Stimulated activated CD8-positive, alpha-beta memory T cell treated with anti-CD3 and anti-CD28 coated beads, Interleukin-7, amount 100 ng/mL, for 1 hour (primary cell): ENCODE measurements at places on chromosomes 4 and X.

GRCh38 chr4:175062183-175062592 is 144.0 kb downstream of the ADAM29 start:
- DNase-seq, result no peak

- DNase-seq, result no peak
Observed at GRCh38 chrX:12975991-12976558, 1.2 kb downstream of the TMSB4X start.

DNA sequence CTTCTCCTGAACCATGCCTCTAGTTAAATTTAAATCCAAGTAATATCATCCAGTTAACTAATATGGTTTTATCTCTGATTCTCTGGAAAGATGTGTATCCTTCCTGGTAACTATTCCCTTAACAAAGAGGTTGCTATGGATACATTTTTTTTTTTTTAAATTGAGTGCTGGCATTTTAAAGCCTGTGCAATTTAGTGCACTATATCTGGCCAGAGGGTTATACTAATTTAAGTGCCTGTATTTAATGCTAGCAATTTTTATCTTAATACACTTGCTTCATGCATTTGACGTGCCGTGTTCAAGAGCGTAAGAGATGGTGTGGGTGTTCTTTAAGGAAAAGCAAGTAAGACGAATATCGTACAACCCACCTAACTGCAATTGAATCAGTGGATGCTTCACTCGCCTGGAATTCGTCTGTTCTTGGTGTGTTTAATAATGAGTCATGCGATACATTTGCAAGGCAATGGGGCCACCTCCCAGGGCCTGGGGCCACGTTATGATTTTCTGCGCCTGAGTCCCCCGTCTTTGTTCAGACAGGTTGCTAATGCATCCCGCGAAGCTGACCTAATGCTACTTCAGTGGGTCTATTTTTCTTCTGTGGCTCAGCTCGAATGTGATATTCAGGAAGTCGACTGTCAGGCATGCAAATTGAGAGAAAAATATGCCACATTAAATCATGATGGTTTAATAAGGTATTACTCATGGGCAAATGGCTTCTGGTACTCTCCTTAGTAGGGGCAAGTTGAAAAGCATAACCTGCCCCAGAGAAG is 14.2 kb upstream of the MID1 start:
- no peak for DNase-seq

DNA sequence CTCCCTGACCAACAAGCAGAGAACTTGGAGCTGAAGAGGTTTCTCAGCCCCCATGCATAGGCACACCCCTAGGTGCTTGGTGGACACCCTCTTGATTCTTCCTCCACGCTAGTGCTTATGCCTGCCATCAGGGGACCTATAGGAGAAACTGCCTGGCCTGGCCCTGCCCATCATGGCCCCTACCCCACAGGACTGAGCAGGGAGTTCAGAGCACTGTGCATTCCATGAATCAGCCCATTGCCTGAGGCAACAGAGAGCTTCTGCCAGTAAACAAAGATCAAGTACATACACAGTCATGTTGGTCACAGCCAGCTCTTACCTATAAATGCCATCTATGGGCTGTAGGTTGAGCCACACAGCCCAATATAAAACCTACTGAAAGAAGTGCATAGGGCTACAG is 99.1 kb upstream of the EDNRA start:
- DNase-seq, result no peak

GRCh38 chr4:41533680-41534079 is 4.3 kb upstream of the LIMCH1 start:
- no peak for DNase-seq

DNA sequence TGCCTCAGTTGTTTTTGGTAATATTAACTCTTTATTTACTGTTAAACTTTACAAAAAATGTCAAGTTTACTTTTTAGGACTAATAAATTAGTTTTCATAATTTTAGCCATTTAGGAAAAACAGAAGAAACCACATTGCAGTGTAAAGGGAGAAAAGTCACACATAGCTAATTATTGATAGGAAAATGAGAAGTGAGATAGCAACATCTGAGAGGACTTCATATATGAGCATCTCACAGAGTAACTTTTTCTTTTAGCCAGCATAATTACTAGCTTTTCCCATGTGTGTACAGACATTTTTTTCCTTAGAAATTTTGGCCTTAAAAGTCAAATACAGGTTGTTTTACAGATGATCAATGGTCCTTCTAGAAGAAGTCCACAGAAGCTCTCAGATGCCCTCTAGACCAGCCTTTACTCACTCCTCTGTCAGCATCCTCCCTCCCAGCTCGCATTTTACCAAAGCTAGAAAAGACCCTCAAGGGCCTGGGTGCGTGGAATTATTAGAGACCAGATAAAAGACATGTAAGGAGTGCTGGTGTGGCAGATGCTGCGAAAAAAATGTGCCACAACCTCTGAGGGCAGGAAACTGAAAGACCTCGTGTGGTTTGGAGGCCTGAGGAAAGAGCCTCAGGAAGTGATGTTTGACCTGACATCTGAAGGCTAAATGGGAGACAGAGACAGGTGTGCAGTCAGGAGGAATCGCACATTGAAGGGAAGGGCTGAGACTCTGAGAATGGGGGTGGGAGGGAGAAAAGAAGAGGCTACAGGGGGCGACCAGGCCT is 156.9 kb downstream of the CBR4 start:
- no peak for DNase-seq

GRCh38 chr4:48665555-48666186 is 114.4 kb downstream of the FRYL start:
- no peak for DNase-seq

- no peak for DNase-seq
Observed at GRCh38 chrX:48833542-48834138, 1.8 kb downstream of the PCSK1N start.

DNA sequence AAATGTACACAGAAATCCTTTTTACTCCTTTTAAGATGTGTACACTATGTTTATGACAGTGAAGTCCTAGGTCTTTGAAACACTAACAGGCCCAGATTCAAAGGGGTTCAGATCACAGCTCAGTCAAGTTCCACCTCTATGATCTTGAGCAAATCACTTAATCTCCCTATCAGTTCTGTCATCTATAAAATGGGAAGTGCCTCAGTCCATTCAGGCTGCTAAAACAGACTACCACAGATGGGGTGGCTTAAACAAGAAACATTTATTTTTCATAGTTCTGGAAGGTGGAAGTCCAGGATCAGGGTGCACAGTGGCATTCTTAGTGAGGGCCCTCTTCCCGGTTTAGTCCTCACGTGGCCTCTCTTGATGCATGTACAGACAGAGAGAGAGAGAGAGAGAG is 117.1 kb downstream of the CORIN start:
- no peak for DNase-seq

DNA sequence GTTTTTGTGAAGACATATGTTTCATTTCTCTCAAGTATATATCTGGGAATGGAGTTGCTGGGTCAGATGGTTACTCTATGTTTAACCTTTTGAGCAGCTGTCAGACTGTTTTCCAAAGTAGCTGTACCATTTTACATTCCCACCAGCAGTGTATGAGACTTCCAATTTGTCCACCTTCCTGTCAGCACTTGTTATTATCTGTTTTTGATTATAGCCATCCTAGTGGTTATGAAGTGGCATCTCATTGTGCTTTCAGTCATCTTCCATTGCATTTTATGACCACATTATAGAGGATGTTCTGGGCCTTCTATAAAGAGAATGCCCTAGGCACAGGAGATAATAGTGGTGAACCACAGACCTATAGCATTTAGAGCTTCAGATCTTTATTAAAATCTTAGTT is 39.2 kb downstream of the CLCN4 start:
- DNase-seq, result no peak

DNA sequence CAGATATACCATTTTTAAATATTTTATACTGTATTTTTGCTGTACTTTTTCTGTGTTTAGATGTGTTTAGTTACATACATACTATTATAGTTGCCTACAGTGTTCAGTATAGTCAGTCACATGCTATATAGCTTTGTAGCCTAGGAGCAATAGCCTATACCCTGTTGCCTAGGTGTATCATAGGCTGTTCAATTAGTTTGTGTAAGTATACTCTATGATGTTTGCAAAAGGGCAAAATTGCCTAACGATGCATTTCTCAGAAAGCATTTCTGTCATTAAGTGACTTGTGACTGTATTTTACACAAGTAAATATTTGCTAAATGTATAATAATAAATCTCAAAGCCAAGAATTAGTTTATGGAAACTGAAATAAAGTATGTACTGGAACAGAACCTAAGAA is 9.5 kb downstream of the ETFDH start:
- no peak for DNase-seq

GRCh38 chr4:40195182-40196177 is 1.4 kb upstream of the RHOH start:
- no peak for DNase-seq

- no peak for DNase-seq
Observed at GRCh38 chrX:34578237-34578636, 78.8 kb downstream of the TMEM47 start.

DNA sequence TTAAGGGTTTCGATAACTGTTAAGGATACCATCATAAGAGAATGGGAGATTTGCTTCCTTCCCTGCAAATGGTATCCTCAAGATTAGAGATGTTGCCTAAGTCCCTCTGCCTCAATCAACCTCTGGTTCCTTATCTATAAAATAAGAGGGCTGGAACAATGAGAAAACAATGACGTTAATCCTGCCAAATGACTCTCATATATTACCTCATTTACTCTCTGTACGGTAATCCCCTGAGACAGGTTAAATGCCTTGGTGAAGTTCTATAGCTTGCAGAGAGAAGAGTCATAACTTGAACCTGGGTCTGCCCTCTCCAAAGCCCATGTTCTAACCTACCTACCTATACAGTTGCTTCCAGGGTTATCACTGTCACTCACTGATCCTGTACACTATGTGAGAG is 100.2 kb upstream of the OTUD4 start:
- no peak for DNase-seq

- no peak for DNase-seq
Observed at GRCh38 chr4:137952116-137952515, 290.0 kb downstream of the SLC7A11 start.

GRCh38 chr4:985123-985830 is 1.6 kb upstream of the IDUA start:
- peak; percentile 40 for DNase-seq

GRCh38 chr4:77538574-77539157 is 67.0 kb upstream of the CXCL13 start:
- DNase-seq, result no peak

GRCh38 chr4:84814094-84814750 is 152.3 kb downstream of the WDFY3 start:
- no peak for DNase-seq

- DNase-seq, result no peak
Observed at GRCh38 chr4:3911252-3911856, 145.2 kb downstream of the ADRA2C start.

DNA sequence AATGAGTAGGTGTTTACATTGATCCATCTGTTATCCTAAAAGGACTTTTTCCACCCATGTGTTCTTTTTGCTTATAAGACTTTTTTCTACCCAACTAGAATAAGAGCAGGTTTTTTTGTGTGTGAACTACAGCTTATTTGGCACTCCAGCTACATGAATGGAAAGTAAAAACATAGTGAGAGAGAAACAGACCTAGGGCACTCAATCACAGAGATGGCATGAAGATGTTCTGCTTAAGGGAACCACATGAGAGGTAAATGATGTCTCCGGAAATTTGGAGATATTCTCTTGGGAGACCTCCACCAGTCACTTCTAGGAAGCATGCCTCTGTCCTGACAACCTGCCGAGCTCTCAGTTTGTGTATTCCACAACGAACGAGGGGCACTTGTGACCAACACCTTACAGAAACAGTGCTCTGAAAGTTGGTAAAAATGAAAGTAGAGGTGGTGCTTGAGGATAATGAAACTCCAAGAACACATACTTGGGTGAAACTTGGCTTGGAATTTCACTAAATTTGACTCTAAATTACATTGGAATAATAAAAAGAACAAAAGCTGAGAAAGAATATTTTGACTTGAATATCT is 788.4 kb upstream of the GALNTL6 start:
- no peak for DNase-seq

- no peak for DNase-seq
Observed at GRCh38 chrX:29876733-29877132, 338.6 kb upstream of the MAGEB2 start.

GRCh38 chr4:83932750-83933391 is 397.0 kb downstream of the GPAT3 start:
- DNase-seq, result no peak

- no peak for DNase-seq
Observed at GRCh38 chr4:17260166-17260907, 251.6 kb downstream of the QDPR start.

GRCh38 chr4:159856451-159856850 is 753.6 kb downstream of the RAPGEF2 start:
- no peak for DNase-seq

DNA sequence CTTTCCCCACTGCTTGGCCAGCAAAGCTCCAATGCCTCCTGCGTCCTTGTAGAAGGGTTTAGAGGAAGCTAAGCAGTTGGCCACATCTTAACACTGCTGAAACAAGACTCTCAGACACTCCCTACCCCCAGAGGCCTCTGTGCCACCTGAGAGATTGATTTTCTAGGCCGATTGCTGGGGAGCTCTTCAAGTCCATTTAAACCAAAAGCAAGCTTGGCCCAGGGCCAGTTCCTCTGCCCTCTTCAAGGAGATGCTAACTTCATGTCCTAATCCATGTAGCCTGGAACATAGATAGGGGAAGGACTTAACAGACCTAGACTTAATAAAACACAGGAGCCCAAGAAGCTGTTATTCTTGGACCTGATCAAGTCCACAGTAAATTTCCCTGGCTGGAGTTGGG is 27.2 kb upstream of the FMR1NB start:
- no peak for DNase-seq

- no peak for DNase-seq
Observed at GRCh38 chr4:12408364-12408763, 979.7 kb upstream of the HS3ST1 start.

DNA sequence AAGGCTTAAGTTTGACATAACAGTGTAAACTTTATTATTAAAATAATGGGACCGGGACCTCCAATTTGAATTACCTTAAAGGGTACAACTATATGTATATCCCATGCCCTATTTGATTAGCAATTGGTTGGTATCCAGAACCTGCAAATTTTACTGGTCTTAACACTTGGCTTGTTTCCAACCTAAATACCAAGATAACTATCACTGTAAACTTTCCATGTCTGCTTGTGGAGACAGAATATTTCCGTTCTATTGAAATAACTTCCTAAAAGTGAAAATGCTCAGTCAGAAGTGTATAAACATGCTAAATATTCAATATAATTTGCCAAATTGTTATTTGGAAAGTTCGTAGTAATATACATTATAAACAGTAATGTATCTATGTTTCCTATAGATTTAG is 154.0 kb downstream of the TMEM47 start:
- DNase-seq, result no peak

GRCh38 chrX:120457766-120458180 is 11.3 kb downstream of the LAMP2 start:
- DNase-seq, result no peak

DNA sequence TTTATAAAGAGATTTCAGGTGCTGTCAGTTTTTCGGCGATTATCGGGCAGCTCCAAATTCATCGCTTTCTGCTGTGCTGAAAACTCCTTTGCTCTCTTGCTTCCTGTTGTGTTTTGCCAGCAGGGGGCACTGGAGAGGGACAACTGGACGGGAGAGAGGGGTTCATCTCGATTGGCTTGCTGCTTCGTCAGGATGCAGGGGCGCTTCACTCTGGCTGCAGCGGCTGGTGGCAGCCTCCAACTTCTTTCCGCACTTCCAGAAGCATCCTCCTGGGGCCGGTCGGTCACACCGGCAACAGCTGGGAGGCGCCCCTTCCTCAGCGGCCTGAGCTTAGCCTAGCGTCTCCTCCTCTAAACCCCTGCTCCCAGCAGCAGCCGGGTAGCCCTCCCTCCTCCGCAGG is 29.5 kb downstream of the MSL3 start:
- peak; percentile 51 for DNase-seq
